ENCODE measurements at places on chromosomes 4 and X. TPM values are rescaled to one million over a fixed set of nuclear protein-coding genes. Genes with fewer than 3 reads are reported as not detected.

WNK3 gene
- 6.2 TPM for total RNA-seq

DNA sequence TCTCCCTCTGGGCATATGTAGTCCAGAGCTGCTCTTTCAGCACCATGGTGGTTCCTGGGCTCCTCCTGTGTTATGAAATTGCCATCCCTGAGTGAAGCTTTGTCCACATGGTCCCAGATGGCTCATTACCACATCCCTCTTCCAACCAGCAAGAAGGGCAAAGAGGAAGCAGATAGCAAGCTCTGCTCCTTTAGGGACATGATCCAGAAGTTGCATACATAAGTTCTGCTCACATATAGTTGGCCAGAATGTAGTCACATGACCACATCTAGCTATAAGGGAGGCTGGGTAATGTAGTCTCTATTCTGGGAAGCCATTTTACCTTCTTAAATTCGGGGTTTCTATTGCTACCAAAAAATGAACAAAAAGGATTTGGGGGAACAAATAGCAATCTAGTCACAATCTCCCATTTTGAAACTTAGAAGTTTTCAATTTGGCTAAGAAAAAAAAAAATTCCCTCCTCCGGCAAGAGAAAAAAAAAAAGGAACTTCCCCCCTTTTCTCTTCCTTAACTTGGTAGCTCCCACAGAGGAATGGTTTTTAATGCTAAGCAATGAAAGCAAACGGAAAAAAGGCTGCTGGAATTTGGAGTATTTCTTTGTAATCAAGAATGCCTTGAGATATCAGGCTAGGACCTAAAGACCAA is 88.2 kb upstream of the USP9X start:
- peak; percentile 82 for DNase-seq

DNA sequence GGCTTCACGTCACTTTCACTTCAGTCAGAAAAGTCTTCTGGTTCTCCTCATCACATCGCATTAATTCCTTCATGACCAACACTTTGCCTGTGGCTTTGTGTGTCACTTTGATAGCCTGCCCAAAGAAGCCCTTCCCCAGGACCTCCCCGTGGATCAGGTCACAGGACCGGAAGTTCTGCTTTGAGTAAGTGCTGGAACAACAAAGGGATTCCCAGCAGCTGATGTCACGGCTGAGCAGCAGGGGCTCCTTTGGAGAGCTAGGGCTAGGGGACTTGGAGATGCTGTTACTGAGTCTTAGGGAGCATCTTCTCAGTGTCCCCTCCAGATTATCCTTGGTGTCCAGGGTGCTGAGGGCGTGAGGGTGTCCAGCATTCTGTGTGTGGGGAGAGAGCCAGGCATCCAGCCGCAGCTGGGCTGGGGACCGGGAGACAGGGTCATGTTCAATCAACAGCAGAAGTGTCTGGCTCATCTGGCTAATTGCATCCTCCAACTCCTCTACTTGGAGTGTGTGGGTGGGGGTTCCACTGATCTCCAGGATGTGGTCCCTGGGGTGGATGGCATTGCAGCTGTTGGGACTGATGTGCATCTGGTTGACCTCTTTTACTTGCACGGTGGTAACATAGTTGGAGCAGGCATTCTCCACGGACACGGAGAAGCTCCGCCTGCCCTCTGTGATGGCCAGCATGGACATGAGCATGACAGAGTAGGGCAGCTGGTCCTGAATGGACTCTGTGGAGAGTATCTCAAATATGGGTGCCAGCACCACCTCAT is 39.2 kb upstream of the ARHGAP6 start:
- DNase-seq: peak; percentile 32

DNA sequence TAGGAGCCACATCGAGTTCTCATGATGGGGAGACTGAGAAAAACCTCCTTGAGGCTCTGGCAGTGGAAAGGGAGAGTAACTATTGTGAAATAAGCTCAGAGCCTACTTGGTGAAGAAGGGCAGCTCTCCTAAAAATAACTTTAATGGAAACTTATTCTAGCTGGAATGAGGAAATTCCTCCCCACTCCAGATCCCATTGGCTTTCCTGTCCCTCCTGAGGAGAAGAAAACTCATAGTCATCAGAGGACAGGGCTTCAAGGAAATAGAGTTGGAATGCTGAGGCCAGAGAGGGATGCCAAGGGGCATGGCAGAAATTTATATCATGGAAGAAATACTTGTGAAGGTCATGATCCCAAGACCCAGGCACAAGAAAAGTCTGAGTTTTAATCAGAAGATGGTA is 70.7 kb upstream of the TAPT1 start:
- DNase-seq: no peak

GRCh38 chrX:38142610-38143009 is 78.1 kb downstream of the SRPX start:
- peak; percentile 47 for DNase-seq

GRCh38 chrX:135307171-135307570 is 2.1 kb upstream of the ETDC start:
- DNase-seq: no peak

Measured in astrocyte (in vitro differentiated cells and primary cell).